ENCODE measurements at places on chromosomes 16 and 17. TPM values are rescaled to one million over a fixed set of nuclear protein-coding genes. Genes with fewer than 3 reads are reported as not detected.

KRT20 gene
- total RNA-seq = 0.18 TPM

IGSF6 gene
- total RNA-seq = not detected

WFIKKN1 gene
- 0.11 TPM for total RNA-seq

HYDIN gene
- 0.12 TPM for total RNA-seq

TEKT3 gene
- not detected for total RNA-seq

HS3ST3B1 gene
- total RNA-seq = 0.33 TPM

LRRC46 gene
- 0.44 TPM for total RNA-seq

COG7 gene
- total RNA-seq = 13.5 TPM

TEX14 gene
- 0.29 TPM for total RNA-seq

TNFRSF17 gene
- not detected for total RNA-seq

RMI2 gene
- 10.9 TPM for total RNA-seq

GAST gene
- total RNA-seq = not detected

GLP2R gene
- total RNA-seq = 0.06 TPM

CCL22 gene
- total RNA-seq = not detected

CEP295NL gene
- 1.8 TPM for total RNA-seq

CDH1 gene
- 100 TPM for total RNA-seq
